ENCODE measurements at places on chromosomes 13 and 19.
A peak's percentile ranks its signal among the peaks of the same experiment; 100 is the strongest.

DNA sequence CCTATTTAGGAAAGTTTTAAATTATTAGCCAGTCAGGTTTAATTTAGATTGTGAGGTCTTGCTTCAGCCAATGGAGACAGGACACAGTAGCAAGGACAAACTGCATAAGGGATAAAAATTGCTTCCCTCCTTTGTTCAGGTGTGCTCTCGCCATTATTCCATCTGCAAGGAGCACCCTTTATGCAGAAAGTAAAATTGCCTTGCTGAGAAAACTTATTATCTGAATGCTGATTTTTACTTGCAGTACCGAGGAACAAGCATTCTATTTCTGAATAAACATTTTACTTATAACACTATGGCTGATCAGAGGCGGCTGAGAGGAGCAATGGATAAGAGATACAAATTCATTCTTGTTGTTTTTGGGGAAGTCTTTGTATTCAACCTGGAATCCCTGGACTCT lies 8.0 kb downstream of the CYP4F22 start:
- no peak for DNase-seq

DNA sequence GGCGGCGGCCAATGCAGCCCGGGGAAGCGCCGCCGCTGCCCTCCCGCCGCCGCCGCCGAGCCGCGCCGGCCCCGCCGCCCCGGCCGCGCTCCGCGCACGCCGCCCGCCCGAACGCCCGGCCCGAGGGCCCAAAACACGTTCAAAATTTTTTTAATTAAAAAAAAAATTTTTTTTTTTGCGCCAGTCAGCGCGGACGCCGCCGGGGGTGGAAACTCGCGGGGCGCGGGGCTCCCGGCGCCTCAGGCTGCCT lies 468 bp downstream of the HMGB1 start:
- DNase-seq = no peak

- no peak for DNase-seq
Measured at GRCh38 chr13:113367771-113368170, 3.8 kb upstream of the GRTP1 start.

DNA sequence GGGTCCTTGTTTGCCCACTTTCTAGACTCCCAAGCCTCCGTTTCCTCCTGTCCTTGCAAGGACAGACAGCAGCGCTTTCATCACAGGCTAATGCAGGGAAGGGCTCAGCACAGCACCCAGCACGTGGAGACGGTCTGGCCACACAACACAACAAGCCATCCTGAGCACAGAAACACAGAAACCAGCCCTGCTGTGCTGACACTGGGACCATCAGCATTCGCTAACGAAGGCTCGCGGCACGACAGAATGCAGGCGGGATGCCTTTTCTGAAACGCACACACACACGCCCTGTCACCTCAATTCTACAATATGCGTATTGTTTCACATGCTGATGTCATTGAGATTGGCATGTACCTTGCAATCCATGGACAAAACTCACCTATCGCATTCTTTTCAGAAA lies 12.9 kb downstream of the AKT2 start:
- DNase-seq = no peak

- no peak for DNase-seq
Measured at GRCh38 chr13:110387451-110388107, 80.5 kb downstream of the COL4A2 start.

GRCh38 chr13:27952876-27953675 lies 16.0 kb downstream of the CDX2 start:
- no peak for DNase-seq

DNA sequence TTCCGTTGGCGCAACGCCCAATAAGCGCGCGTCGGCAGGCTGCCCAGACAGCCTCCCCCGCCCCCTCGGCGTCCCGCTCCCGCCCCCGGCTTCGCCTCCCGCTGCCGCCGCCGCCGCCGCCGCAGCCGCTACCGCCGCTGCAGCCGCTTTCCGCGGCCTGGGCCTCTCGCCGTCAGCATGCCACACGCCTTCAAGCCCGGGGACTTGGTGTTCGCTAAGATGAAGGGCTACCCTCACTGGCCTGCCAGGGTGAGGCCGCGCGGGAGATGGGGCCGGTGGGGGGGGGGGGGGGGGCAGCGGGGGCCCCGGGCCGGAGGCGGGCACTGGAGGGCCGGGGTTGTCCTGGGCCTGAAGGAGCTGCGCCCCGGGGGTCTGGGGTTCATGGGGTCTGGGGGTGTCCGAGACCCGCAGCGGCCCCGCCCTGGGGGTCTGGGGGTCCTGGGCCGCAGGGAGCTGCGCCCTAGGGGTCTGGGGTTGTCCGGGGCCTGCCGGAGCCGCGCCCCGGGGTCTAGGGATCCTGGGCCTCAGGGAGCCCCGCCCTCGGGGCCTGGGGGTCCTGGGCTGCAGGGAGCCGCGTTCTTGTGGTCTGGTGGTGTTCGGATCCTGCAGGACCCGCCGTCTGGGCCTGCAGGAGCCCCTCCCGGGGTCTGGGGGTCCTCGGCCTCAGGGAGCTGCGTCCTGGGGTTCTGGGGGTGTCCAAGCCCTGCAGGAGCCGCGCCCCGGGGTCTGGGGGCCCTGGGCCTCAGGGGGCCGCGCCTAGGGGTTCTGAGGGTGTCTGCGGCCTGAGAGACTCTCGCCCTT lies at the start of gene HDGFL2:
HDGFL2 (plus strand) TSS at position 124 of the 801 bp plus-strand sequence; CDS start at position 178, 54 bp downstream.
- no peak for DNase-seq

GRCh38 chr13:109384491-109385241 lies 401.7 kb downstream of the IRS2 start:
- DNase-seq = peak; percentile 48

DNA sequence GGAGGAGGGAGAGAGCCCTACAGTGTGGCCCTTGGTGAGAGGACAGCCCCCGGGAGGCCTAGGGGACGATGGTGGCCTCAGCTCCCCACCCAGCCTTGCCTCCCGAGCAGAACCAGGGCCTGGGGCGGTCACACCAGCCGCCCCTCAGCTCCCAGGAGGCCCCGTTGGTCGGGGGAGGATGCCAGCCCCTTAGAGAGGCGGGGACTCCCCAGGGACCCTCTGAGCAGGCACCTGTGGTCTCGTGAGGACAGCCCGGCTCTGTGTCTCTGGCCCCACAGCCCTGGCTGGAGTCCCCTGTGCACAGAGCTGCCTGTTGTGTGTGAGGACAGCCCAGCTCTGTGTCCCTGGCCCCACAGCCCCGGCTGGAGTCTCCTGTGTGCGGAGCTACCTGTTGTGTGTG lies 158.8 kb downstream of the KDM4B start:
- no peak for DNase-seq

DNA sequence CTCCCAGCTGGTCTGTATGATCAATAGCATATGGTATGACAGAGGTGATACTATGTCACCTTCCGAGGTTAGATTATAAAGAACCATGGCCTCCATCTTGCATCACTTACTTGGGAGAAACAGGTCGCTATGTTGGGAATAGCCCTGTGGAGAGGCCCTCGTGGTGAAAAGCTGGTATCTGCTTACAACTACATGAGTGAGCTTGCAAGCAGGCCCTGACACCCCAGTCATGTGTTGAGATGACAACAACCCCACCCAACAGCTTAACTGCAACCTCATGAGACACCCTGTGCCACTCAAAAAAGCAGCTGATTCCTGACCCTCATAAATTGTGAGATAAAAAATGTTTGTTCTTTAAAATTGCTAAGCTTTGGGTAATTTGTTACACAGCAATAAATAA lies 18.8 kb downstream of the MTRF1 start:
- DNase-seq = no peak

- DNase-seq = no peak
Measured at GRCh38 chr13:42229287-42229686, 42.7 kb upstream of the AKAP11 start.

- DNase-seq = no peak
Measured at GRCh38 chr13:108984251-108984920, 355.0 kb downstream of the MYO16 start.

DNA sequence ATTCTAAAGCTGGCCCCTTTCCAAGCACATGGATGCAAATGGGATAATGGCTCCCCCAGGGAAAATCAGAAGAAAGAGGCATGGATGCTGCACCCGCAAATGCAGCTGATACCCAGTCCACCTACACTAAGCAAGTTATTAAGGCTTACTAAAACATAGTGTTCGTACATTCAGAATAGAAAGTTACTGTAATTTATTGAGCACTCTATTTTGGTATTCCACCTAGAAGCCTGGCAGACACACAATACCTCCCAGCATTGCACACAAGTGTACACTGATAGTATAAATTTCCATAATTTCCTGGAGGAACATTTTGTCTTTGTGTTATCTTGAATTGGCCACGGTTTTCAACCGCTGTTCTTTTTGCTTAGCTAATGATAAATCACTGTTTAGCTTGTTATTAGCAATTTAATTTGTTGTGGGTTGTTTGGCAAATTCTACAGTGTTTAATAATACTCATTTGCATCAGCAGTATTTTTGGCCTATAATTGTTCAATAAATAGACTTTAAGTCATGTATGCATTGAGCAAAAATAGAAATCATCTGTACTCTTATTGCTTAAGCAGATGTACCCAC lies 94.5 kb upstream of the MRI1 start:
- no peak for DNase-seq

DNA sequence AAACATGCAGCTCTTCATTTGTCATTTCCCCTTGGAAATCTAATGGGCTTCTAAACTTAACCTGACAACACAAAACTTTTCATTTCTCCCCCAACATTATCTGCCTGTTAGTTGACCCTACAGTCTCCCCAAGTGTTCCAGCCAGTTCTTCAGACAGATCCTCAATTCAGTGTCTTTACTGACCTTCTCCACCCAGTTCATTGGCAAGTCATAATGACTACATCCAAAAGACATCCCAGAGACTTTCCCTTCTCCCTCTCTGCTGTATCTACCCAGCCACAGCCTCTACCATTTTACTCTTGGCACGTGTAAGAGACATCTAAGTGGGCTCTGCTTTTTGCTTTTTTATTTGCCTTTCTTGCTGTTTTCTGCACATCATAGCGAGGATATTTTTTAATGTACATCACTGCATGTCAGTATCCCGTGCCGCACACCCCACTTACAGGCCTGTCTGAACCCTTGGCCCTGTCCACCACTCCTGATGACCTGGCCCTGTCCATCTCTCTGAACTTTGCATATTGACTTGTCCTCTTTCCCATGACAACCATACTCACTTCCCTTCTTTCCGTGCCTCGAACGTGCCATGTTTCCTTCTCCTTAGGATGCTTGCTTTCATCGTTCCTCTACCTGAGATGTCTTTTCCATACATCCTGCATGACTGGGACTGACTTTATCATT lies 391.9 kb downstream of the IRS2 start:
- DNase-seq = no peak

GRCh38 chr13:74066937-74067336 lies 67.3 kb downstream of the KLF12 start:
- no peak for DNase-seq

DNA sequence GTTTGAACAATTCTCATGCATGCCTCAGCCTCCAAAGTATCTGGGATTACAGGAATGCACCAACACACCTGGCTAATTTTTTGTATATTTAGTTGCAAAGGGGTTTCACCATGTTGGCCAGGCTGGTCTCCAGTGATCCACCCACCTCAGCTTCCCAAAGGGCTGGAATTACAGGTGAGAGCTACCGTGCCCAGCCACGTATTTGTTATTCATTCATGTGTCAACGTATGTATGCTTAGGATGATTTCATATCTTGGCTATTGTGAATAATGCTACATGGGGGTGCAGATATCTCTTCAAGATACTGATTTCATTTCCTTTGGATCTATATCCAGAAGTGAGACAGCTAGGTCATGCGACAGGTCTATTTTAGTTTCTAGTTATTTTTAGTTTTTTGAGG lies 113.4 kb downstream of the TSHZ3 start:
- no peak for DNase-seq

- DNase-seq = no peak
Measured at GRCh38 chr13:75384879-75385707, 96.9 kb downstream of the TBC1D4 start.

- DNase-seq = no peak
Measured at GRCh38 chr19:16456652-16457194, 15.0 kb downstream of the EPS15L1 start.

GRCh38 chr13:46796129-46796514 lies 839 bp downstream of the ESD start:
- no peak for DNase-seq

GRCh38 chr19:8639821-8640401 lies 9.5 kb downstream of the NFILZ start:
- no peak for DNase-seq

- DNase-seq = peak; percentile 11
Measured at GRCh38 chr19:39916851-39917396, 17.5 kb downstream of the FCGBP start.

- no peak for DNase-seq
Measured at GRCh38 chr13:110638814-110639806, 23.8 kb downstream of the NAXD start.

- peak; percentile 25 for DNase-seq
Measured at GRCh38 chr19:17491287-17491686, 20.2 kb upstream of the PGLS start.

- DNase-seq = peak; percentile 44
Measured at GRCh38 chr13:72983085-72983768, 75.6 kb upstream of the KLF5 start.

DNA sequence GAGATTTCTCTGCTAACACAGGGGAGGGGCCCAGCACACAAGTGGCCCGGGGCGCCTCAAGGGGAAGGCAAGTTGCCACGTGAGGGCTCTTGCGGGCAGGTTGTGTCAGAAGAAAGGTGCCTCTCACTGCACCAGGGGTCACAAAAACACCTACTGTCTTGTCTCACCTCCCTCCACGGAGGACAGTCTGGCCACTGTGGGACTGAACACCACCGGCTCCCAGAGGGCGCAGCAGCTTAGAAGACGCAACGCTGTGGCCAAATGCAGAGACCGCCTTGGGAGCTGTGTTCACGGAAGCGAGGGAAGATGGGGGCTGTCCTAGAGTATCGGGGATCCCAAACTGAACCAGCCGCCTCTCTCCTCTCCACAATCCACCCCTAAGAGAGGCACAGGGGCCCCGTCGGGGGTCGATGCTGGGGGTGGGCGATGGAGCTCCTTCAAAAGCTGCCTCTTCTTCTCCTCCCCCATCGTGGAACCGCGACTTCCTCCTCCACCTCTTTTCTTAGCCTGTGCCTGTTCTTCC lies 177.5 kb downstream of the FOXO1 start:
- DNase-seq = no peak

Measured in AG20443 (cell line).